Stimulated activated CD4-positive, alpha-beta T cell treated with anti-CD3 and anti-CD28 coated beads, Interleukin-1b, Interleukin-23, amount 100 ng/mL, for 24 hours (primary cell): ENCODE measurements at places on chromosomes 6 and 20.

- no peak for DNase-seq
Observed at GRCh38 chr6:144468709-144469108, 183.6 kb downstream of the UTRN start.

DNA sequence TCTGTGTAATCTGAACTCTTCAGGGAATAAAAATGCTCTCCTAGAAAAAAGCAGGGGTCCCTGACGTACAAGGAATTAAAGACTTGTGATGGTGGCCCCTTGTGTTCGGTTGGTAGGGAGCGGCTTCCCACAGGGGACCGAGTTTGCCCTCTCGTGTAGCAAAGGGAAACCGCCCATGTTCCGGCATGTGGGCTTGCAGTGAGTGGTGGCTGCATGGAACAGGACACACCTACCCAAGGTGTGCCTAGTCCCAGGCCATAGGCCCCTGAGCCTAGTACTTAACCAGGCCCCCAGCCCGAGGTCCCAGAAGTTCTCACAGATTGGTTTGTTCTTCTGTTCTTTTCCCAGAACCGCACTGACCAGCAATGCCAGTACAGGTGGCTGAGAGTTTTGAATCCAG is 15.5 kb downstream of the MYBL2 start:
- no peak for DNase-seq

DNA sequence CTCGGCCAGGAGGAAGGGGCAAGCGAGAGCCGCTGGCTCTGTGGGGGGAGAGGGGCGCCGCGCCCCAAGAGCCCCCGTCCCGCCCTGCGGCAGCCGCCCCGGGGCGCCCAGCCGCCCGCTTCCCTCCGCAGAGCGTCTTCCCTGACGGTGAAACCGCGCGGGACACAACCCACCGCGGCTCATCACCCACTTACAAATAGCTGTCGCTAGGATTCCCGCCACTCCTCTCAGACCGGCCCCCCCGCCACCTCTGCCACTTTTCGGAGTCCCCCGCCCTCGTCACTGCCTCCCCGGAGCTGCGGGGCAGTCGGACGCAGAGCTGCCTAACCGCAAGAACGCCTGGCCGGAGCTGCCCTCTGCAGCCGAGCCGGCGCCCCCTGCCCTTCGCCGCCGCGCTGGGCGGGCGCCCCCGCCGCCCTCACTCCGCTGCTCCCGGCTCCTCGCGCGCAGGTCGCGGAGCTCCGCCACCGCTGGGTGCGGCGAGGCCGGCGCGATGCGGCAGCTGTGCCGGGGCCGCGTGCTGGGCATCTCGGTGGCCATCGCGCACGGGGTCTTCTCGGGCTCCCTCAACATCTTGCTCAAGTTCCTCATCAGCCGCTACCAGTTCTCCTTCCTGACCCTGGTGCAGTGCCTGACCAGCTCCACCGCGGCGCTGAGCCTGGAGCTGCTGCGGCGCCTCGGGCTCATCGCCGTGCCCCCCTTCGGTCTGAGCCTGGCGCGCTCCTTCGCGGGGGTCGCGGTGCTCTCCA is at the start of gene SLC35D3:
Gene SLC35D3, plus strand, starts transcription at position 366 of the 749 bp plus-strand sequence. Its CDS starts 128 bp downstream, at position 494.
- no peak for DNase-seq

DNA sequence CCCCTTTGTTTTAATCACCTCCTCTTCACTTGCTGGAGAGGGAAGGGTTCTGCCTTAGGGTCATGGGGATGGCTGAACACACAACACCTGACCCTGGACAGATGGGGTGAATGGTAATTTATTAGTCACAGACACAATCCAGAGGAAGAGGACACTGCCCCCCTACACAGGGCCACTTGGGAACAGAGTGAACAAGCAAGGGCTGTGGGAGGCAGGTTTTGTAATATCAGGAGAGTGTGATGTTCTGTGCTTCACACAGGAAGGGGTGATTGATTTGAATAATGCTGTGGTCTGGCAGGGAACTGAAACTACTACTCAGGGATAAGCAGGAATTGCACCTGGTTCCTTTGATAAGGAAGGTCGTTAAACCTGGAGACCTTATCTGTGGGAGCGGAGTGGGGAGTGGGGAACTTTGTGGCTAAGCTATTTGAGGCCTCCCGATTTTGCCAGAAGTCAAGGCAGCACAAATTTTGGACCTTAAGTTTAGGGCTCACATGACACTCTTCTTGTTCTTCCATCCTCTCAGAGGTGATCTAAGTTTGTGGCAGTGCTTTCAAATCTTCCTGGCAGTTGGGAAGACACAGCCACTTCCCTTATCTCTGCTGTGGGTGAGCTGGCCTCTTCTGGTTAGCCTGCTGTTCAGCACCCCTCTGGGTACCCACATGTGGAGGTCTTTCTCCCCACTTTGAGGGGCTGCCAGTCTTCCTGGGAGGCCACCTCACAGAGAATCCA is 77.8 kb downstream of the CD164 start:
- no peak for DNase-seq

GRCh38 chr20:44154521-44155001 is 32.4 kb downstream of the JPH2 start:
- DNase-seq, result no peak

DNA sequence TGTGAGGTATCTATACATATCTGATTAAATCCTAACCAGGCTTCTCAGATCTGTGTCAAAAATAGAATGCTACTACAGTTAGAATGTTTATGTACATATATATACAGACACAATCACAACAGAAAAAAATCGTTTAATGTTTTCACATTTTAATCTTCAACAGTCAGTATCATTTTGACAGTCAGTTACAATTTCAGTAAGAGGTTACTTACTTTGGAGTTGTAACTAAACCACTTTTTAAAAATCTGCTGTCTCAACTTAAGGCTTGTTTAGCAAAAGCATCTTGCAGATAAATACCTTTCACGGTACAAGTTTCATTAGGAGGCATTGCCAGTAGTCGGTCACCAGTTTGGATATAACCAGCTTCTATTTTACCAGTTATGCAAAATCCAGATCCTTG is 32.3 kb upstream of the ALDH8A1 start:
- DNase-seq, result no peak

DNA sequence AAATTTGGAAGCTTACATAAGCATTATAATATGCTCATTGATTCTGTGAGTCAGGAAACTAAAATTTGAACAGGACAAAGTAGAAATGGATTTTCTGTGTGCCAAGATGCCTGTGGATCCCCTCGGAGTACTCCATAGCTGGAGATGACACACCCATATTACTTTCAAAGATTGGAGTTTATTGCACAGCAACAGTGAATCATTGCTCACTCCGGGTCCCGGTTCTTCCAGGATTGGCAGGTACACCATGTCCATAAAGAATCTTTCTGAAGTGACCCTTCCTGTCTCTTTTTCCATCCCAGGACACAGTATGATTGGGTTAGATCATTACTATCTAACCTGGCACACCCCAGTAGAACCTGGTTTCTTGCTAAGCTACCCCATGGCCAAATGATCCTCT is 2.7 kb upstream of the BTN2A2 start:
- DNase-seq, result no peak

DNA sequence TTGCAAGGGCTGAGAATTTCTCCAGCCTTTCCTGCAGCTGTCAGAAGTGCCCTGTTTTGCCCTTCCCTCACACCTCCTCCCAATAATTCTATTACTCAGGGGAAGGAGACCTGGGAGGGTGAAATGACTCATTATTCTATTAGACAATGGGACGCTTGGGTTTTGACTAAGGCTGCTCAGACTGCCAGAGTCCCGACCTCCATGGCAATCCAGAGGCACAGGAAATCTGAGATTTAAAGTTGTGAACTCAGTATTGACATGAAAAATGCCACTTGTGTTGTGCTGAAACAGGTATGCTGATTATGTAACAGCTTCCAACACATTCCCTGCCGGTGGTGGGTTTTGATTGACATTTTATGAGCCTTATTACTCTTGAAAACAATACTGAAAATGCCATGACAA is 625.9 kb upstream of the FLRT3 start:
- no peak for DNase-seq

DNA sequence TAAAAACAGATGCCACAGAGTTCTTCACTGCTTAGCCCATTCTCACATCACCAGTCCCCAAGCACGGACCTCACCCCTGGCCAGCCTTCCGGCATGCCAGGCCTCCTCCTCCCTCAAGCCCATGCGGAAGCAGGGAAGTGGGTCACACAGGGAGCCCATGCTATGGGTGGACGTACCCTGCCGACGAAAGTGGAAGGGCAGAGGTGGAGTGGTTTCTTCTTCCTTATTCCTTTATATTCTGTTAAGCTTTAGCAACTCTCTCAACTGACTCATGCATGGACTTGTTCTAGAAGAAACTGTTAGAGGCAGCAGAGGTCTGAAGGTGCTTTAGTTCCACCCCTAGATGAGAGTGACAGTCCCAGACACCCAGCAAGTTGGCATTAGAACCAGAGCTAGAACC is 118.6 kb downstream of the LY86 start:
- no peak for DNase-seq

- DNase-seq, result no peak
Observed at GRCh38 chr6:162532283-162533008, 195.1 kb downstream of the PRKN start.

DNA sequence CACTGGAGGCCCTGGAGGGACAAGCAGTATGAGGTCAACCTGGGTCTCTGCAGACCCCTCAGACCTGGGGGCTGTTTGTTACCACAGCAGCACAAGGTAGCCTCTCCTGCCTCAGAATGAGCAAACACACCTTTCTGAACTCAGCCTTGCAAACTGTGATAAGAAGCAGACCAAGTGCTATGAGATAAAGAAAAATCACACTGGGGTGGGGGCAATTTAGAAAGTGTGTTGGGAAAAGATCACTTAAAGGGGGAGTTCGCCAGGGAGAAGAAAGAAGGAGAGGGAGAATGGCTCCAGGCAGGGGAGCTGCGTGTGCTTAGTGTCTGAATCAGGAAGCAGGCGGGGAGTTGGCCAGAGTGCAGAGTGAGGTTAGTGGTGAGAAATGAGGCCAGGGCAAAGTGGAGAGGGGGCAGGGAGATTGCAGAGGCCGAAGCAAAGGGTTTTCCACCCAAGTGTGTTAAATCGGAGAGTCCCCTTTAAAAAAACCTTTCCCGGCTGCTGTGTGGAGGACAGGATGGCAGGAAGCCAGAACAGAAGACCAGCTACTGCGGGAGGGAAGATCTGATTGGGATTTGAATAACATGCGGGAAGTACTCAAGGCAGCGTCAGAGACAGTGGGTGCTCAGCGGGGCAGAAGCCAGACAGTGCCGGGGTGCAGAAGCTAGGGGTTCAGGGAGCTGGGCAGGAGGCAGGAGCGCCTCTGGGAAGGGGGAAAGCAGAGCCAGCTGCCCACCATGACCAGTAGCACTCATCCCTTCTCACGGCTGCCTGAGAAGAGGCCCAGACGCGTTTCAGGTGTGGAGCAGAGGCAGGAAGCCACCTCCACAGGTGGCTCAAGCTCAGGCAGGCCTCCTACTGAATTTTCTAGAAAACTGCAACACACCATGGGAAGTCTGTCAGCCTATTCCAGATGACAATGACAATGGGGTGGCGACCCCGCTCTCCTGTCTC is 9.0 kb downstream of the ADA start:
- no peak for DNase-seq

DNA sequence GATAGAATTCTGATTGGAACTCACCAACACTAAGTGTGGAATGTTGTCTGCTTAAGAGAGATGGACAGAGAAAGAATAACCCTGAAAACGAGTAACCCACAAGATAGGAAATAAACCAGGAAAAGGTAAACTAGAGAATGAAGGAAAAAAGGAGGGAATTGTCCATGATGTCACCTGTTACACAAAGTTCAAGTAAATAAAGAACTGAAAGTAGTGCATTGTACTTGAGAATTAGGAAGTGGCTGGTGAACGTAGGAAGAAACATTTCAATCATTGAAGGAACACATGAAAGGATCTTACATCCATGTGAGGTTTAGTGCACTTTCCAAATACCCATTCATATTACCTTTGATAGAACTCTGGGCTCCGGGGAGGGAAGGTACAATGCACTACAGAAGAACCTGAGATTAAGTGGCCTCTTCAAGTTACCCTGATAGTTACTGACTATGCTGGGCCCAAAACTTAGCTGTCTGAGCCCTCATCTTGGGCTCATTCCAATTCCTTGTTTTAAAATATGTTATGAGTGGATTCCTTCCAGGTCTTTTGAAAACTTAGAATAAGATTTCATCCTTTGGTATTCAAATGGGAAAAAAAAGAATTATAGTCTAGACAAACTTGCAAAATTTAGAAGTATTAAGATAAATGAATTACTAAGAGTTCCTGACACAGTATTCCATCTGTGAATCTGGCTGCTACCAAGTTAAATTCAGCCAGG is 1.1 kb upstream of the STX7 start:
- no peak for DNase-seq

GRCh38 chr6:150667977-150668716 is 68.5 kb downstream of the PLEKHG1 start:
- no peak for DNase-seq

DNA sequence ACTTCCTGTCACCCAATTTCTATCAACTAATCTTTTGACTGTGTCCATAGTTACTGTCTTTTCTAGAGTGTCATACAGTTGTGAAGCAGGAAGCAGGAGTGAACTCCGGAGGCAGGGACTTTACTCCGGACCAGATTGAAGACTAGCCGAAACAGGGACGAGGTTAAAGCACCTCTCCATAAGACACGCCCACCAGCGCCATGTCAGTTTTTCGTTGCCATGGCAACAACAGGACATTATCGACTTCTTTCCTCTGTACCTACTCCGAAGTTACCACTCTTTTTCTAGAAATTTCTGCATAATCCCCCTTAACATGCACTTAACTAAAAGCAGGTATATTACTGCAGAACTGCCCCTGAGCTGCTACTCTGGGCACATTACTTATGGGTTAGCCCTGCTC is 25.2 kb downstream of the TRIM38 start:
- DNase-seq, result no peak

- peak; percentile 35 for DNase-seq
Observed at GRCh38 chr20:38870733-38871559, 55.3 kb upstream of the FAM83D start.

DNA sequence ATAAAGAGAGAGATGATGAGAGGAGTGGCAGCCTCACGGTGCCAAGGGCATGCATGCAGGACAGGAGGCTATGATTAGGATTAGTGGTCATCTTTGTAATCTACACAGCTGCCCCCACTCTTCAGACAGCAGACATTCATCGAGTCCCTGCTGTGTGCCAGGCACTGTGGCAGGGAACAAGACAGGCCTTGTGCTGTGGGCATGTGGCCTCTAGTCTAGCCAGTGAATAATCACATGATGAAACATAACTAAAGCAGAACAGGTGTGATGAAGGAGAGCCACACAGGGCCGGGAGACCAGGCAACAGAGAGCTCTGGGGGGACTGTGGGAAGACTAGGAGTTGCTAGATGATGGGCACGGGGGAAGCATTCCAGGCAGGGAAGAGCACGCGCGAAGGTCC is 22.2 kb downstream of the TOX2 start:
- DNase-seq, result no peak

GRCh38 chr6:37396571-37397180 is 36.3 kb upstream of the CMTR1 start:
- DNase-seq, result no peak

GRCh38 chr20:51461306-51461705 is 81.2 kb downstream of the NFATC2 start:
- no peak for DNase-seq

- no peak for DNase-seq
Observed at GRCh38 chr20:57087102-57087501, 179.3 kb downstream of the BMP7 start.

- no peak for DNase-seq
Observed at GRCh38 chr6:100948381-100949133, 67.4 kb upstream of the ASCC3 start.

GRCh38 chr6:30820193-30820592 is 64.1 kb upstream of the DDR1 start:
- no peak for DNase-seq
